Activated CD8-positive, alpha-beta T cell treated with anti-CD3 and anti-CD28 coated beads, Interleukin-2, amount 10 ng/mL, durations not matched to agents 7 days and 5 days (primary cell): ENCODE measurements at places on chromosomes 16 and 17.

GRCh38 chr17:79778504-79779083 lies 646 bp downstream of the CBX2 start:
- H3K27me3 ChIP-seq = peaks cover 35% of the 10 kb centered on the region
- peaks cover 27% of the 10 kb centered on the region for H3K36me3 ChIP-seq
- peak; percentile 36 for DNase-seq
- peak overlapping the region; percentile 91 for H3K4me3 ChIP-seq
- peaks cover 54% of the 10 kb centered on the region for H3K4me1 ChIP-seq
- peak overlapping the region; percentile 65 for H3K27ac ChIP-seq

- no peak overlapping the region for H3K4me3 ChIP-seq
- peaks cover 11% of the 10 kb centered on the region for H3K27me3 ChIP-seq
Measured at GRCh38 chr16:81212830-81213465, 25.5 kb upstream of the BCO1 start.

GRCh38 chr17:27384261-27384701 lies 72.0 kb upstream of the KSR1 start:
- peaks cover 9% of the 10 kb centered on the region for H3K27me3 ChIP-seq
- no peak overlapping the region for H3K4me3 ChIP-seq

DNA sequence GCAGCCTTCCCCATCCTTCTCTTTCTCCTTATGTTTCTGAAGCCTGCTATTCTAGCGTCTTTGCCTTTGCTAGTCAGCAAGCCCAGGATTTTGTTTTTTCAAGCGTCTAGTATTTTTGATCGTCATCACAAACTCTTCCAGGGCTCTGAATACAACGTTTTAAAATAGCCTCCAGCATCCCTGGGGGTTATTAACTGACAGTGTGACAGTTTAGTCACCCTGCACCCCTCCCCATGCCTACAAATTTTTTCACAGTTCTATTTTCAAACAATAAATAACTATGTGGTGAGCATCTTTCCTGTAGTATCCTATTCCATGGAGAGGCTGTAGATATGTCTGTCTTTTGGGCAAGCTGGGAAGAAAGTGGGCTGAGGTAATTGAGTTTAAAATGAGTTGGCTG lies 280.9 kb downstream of the MAP2K4 start:
- no peaks in the 10 kb centered on the region for H3K36me3 ChIP-seq
- no peaks in the 10 kb centered on the region for H3K27me3 ChIP-seq
- H3K4me1 ChIP-seq = no peaks in the 10 kb centered on the region
- no peak overlapping the region for H3K4me3 ChIP-seq

- no peak for DNase-seq
- H3K4me1 ChIP-seq = no peaks in the 10 kb centered on the region
- no peaks in the 10 kb centered on the region for H3K36me3 ChIP-seq
Measured at GRCh38 chr17:77681861-77682260, 276.6 kb upstream of the TNRC6C start.

GRCh38 chr17:76331083-76331482 lies 22.6 kb downstream of the PRPSAP1 start:
- peaks cover 33% of the 10 kb centered on the region for H3K36me3 ChIP-seq
- DNase-seq = no peak
- no peaks in the 10 kb centered on the region for H3K27me3 ChIP-seq
- no peaks in the 10 kb centered on the region for H3K4me1 ChIP-seq
- no peak overlapping the region for H3K4me3 ChIP-seq

DNA sequence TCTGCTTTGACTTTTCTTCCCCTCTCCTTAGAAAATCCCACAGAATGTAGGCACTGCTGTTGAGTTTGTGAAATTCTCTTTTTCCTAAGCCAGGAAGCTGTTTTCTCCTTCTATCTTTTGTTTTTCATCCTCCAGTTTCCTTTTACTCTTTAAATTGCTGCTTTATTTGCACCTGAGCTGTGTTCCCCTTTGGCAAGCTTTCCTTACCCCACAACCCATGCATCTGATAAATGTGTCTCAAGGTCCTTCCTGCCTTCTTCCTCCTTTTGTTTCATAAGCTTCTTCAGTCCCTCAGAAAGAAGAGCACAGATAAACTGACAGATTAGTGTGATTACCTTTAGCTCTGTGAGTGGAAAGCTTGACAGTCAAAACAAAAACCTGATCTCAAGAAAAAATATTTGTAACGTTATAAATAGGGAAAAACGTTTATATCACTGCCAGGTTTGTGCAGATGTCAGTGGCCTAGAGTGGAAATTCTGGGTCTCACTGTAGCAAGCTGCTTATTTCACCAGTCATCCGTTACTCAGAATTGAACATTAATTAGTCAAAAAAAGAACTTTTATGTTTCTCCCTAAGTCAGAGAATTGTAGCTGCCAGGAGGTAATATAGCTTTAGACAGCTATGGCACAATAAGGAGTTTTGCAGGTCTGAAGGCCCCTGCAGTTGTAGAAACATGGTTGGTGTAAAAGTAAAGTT lies 23.6 kb downstream of the GSDMB start:
- peak overlapping the region; percentile 50 for H3K27ac ChIP-seq
- no peak for DNase-seq
- no peak overlapping the region for H3K4me3 ChIP-seq
- peaks cover 9% of the 10 kb centered on the region for H3K4me1 ChIP-seq
- peaks cover 5% of the 10 kb centered on the region for H3K27me3 ChIP-seq

GRCh38 chr17:64109400-64109799 lies 20.5 kb downstream of the ERN1 start:
- no peak overlapping the region for H3K4me3 ChIP-seq
- H3K27ac ChIP-seq = no peak overlapping the region
- no peak for DNase-seq
- H3K27me3 ChIP-seq = no peaks in the 10 kb centered on the region
- H3K4me1 ChIP-seq = peaks cover 28% of the 10 kb centered on the region

GRCh38 chr16:58506241-58507194 lies 6.6 kb downstream of the NDRG4 start:
- DNase-seq = no peak
- H3K4me1 ChIP-seq = peaks cover 8% of the 10 kb centered on the region
- no peak overlapping the region for H3K4me3 ChIP-seq
- H3K27ac ChIP-seq = no peak overlapping the region
- peaks cover 3% of the 10 kb centered on the region for H3K27me3 ChIP-seq

- H3K4me3 ChIP-seq = no peak overlapping the region
- H3K27me3 ChIP-seq = peaks cover 12% of the 10 kb centered on the region
- no peaks in the 10 kb centered on the region for H3K36me3 ChIP-seq
- H3K4me1 ChIP-seq = peaks cover 16% of the 10 kb centered on the region
- DNase-seq = no peak
- no peak overlapping the region for H3K27ac ChIP-seq
Measured at GRCh38 chr16:4550591-4550990, 5.5 kb upstream of the C16orf96 start.

GRCh38 chr16:31519759-31520431 lies 7.8 kb upstream of the AHSP start:
- DNase-seq = no peak
- no peaks in the 10 kb centered on the region for H3K27me3 ChIP-seq
- H3K27ac ChIP-seq = no peak overlapping the region
- no peaks in the 10 kb centered on the region for H3K36me3 ChIP-seq
- H3K4me1 ChIP-seq = no peaks in the 10 kb centered on the region

GRCh38 chr17:59370593-59371299 lies 39.3 kb downstream of the YPEL2 start:
- peaks cover 15% of the 10 kb centered on the region for H3K36me3 ChIP-seq
- no peak overlapping the region for H3K4me3 ChIP-seq
- DNase-seq = no peak
- peaks cover 70% of the 10 kb centered on the region for H3K4me1 ChIP-seq
- H3K27me3 ChIP-seq = no peaks in the 10 kb centered on the region

DNA sequence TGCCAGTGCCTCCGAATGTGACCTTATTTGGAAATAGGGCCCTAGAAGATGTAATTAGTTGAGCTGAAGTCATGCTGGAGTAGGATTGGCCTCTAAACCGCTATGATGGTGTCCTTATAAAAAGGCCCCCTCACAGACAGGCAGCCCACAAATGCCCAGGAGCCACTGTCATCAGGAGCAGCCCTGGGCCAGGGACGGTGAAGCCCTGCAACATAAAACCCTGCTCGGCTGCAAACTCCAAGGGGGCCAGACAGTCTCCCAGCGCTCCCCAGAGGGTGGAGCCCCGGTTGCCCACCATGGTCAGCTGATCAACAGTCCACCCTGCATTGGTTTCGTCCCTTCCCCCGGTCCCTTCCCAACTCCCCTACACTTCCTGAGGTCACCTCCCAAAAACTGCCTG lies 351.7 kb downstream of the FOXL1 start:
- no peak for DNase-seq
- peaks cover 3% of the 10 kb centered on the region for H3K4me1 ChIP-seq
- H3K4me3 ChIP-seq = no peak overlapping the region
- H3K36me3 ChIP-seq = no peaks in the 10 kb centered on the region

DNA sequence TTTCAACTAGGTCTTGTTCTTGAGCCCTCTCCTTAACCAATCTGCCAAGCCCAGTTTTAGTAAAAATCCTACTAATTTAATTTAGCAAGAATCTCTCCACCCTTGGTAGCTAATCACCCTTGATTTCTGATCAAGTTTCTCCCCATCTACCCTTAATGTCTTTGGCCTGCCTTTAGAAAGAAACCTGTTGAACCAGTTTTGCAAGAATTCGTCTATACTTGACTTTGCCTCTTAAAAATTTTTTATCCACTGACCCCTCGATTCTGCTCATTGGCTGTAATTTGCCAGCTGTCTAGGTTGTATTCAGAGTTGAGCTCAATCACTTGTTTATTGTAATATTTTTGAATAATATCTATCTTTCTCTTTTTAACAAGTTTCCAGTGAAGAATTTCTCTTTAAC lies 1138.5 kb downstream of the CDH11 start:
- H3K4me3 ChIP-seq = no peak overlapping the region
- no peak overlapping the region for H3K27ac ChIP-seq
- DNase-seq = no peak
- no peaks in the 10 kb centered on the region for H3K4me1 ChIP-seq
- no peaks in the 10 kb centered on the region for H3K36me3 ChIP-seq
- no peaks in the 10 kb centered on the region for H3K27me3 ChIP-seq

- no peaks in the 10 kb centered on the region for H3K27me3 ChIP-seq
- H3K36me3 ChIP-seq = peaks cover 69% of the 10 kb centered on the region
- peak overlapping the region; percentile 80 for H3K4me3 ChIP-seq
- peaks cover 93% of the 10 kb centered on the region for H3K4me1 ChIP-seq
- H3K27ac ChIP-seq = peak overlapping the region; percentile 99
- peak; percentile 88 for DNase-seq
Measured at GRCh38 chr16:17369421-17370222, 101.1 kb downstream of the XYLT1 start.

DNA sequence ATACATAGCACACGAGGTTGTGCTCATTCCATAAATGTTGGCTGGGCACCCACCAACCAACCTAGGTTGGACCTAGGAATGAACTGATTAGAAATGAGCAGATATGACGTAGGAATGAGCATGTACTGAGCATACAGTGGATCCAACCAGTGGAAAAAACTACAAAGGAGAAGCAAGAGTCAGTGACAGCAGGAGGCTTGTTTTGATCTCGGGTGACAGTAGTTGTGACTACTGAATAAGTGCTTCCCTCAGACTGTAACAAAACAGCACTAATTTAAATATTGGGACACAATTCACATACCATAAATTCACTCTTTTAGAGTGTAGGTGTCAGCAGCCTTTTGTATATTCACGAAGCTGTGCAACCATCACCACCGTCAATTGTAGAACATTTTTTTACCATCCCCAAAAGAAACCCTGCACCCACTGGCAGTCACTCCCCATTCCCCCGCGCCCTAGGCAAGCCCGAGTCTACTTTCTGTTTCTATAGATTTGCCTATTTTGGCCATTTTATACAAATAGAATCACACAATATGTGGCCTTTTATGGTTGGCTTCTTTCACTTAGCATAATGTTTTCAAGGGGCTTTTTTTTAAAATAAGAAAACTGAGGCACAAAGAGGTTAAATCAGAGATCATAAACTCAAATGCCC lies 7.0 kb downstream of the VAC14 start:
- H3K36me3 ChIP-seq = no peaks in the 10 kb centered on the region
- H3K27ac ChIP-seq = no peak overlapping the region
- peaks cover 6% of the 10 kb centered on the region for H3K4me1 ChIP-seq
- no peak for DNase-seq

DNA sequence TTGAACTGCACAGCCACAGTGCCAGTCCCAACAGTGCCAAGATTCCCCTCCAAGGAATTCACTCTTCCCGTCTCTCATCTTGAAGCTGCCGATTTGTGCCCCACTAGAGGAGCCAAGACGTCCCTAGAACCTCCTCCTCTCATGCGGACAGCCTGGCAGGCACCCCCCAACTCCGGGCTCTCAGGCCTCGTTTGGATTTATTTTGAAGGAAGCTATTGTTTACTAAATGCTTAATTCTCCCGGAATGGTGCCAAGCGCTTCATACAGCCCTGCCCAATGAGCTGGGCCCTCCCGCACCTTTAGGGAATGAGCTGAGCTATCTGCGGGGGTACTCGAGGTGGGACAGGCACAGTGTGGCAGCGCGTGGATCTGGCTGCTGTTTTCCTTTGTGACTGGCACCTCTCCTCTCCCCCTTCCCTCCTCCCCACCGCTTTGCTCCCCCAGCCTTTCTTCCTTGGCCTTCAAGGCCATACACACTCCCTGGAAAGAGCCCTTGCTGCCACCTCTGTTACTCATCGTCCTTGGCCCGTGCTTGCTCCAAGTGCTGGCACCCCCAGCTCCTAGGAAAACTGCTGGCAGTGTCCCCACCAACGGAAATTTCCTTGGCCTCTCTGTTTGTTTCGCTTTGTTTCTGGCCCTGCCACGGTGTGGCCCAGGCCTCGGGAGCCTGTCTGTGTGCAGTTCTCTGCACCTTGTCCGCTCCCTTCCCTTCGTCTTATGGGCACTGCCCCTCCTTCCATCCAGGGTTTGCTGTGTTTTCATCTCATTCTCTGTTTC lies 49.9 kb upstream of the CDR2 start:
- no peaks in the 10 kb centered on the region for H3K27me3 ChIP-seq
- H3K4me3 ChIP-seq = no peak overlapping the region
- peaks cover 34% of the 10 kb centered on the region for H3K36me3 ChIP-seq
- peak overlapping the region; percentile 8 for H3K27ac ChIP-seq
- no peak for DNase-seq
- H3K4me1 ChIP-seq = no peaks in the 10 kb centered on the region

DNA sequence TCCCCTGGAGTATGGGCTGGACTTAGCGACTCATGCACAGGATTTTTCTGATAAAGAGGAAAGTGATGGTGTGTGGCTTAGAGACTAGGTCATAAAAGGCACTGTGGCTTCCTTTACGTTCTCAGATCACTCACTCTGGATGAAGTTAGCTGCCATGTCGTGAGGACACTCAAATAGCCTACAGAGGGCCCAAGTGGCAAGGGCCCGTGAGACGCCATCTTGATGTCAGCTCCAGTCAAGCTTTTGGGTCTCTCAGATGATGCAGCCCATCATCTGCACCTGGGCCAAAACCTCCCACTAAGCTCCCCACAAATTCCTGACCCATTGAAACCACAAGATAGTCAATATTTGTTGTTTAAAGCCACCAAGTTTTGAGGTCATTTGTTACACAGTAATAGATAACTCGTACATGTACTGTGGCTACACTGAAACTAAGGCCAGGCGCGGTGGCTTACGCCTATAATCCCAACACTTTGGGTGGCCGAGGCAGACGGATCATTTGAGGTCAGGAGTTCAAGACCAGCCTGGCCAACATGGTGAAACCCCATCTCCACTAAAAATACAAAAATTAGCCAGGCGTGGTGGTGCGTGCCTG lies 14.7 kb downstream of the ST6GALNAC2 start:
- peaks cover 14% of the 10 kb centered on the region for H3K36me3 ChIP-seq
- H3K27ac ChIP-seq = no peak overlapping the region
- DNase-seq = no peak
- peaks cover 17% of the 10 kb centered on the region for H3K4me1 ChIP-seq
- H3K4me3 ChIP-seq = no peak overlapping the region
